ENCODE measurements at places on chromosomes 5 and 9. TPM values are rescaled to one million over a fixed set of nuclear protein-coding genes. Genes with fewer than 3 reads are reported as not detected.

Gene ST8SIA4
- total RNA-seq = 1.00 TPM

Gene IL13
- total RNA-seq = not detected

Gene CDC25C
- total RNA-seq = 38.7 TPM

- no peak for DNase-seq
These were observed 26.4 kb upstream of the EXOC3 start for GRCh38 chr5:416636-416960.

DNA sequence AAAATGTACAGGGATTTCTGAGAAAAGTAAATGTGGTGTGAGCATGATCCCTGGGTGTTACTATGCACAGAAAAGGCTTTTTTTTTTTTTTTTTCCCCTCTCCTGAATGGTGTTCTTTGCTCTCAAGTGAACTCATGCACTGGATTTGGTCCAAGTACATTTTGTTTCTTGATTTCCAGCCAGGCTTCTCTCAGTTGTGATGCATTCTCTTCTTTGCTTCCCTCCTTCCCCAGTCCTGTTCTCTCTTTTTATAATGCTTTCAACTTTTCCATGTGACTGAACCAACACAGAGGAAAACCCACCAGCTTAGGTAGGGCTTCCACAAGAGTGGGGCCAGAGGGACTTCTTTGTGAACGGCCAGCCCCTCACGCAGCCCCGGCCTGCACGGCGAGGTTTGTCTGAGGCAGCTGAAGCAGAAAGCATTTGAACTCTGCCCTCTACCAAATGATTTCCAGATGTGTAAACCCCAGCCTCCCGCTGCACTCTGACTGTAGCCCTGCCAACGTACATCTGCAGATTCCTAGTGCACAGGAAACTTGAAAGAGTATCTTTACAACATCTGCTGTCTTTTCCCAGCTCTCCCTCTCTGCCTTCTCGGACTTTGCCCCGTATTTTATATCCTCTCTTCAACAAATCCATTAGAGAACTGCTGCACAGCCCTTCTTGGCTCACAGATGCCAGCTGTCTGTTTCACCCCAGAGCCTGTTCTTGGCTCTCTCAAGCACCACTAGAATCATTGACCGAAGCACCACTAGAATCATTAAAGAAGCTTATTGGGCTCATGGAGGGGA lies 71.8 kb upstream of the CD180 start:
- no peak for DNase-seq

GRCh38 chr5:106964132-106964531 lies 706.6 kb downstream of the EFNA5 start:
- no peak for DNase-seq

Gene WNK2
- total RNA-seq = 13.3 TPM

Gene KIF4B
- 0.03 TPM for total RNA-seq

Gene PKN3
- total RNA-seq = 35.0 TPM

GRCh38 chr5:176415240-176415951 lies 943 bp downstream of the CLTB start:
- DNase-seq = no peak

DNA sequence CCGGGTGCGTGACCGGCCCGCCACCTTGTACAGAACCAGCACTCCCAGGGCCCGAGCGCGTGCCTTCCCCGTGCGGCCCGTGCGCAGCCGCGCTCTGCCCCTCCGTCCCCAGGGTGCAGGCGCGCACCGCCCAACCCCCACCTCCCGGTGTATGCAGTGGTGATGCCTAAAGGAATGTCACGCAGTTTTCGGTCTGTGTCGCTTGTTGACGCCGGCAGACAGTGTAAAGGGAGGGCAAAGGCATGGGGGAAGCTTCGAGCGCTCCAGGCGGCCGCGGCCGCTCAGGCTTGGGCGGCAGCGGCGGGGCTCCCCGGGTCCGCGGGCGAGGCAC lies 1.3 kb downstream of the LRRC26 start:
- no peak for DNase-seq

Gene PRR16
- 0.67 TPM for total RNA-seq

Gene CFAP77
- total RNA-seq = 0.18 TPM

DNA sequence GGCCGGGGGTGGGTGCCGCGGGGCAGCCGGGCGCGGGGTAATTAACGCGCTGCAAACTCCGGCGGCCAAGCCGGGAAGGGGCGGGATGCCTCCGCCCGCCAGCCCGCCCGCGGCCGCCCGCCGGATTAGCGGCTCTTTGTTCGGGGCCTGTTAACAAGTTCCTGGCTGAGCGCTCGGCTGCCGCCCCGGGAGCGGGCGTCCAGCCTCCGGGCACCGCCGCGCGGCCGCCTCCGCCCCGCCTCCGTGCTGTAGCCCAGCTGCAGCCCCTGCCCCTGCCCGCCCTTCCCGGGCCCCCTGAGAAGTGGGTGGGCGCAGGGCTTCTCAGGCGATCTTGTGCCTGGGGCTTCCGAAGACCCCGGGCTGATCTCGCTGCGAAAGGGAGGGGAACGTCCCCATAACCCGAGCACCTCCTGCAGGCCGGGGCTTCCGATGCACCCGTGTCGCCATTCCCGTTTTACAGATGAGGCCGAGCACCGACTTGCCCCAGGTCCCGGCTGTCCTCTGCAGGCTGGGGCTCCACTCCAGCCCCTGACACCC lies 7.5 kb downstream of the UNC5A start:
- DNase-seq = peak; percentile 94

DNA sequence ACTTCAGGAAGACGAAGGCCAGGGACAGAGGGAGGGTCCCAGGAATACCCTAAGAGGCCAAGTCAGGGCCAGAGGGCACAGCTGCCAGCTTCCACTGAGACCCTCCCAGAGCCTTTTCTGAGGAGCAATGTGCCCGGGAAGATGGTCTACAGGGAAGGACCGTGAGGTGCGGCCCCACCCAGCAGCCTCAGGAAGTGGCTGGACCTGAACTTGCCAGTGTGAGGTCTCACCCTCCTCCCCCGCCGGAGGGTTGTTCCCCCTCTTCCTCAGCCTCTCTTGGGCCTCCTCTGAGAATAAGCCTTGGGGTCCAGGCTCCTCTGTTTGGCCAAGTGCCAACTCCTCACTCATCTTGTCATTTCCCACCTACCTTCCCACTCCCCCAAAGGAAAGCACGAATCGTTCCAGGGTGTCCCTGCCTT lies 13.4 kb upstream of the SLC25A51 start:
- DNase-seq = peak; percentile 32

Gene ANKRD18B
- total RNA-seq = 14.4 TPM

Data from H7 (cell line).